ENCODE measurements at places on chromosomes 6 and 20.

DNA sequence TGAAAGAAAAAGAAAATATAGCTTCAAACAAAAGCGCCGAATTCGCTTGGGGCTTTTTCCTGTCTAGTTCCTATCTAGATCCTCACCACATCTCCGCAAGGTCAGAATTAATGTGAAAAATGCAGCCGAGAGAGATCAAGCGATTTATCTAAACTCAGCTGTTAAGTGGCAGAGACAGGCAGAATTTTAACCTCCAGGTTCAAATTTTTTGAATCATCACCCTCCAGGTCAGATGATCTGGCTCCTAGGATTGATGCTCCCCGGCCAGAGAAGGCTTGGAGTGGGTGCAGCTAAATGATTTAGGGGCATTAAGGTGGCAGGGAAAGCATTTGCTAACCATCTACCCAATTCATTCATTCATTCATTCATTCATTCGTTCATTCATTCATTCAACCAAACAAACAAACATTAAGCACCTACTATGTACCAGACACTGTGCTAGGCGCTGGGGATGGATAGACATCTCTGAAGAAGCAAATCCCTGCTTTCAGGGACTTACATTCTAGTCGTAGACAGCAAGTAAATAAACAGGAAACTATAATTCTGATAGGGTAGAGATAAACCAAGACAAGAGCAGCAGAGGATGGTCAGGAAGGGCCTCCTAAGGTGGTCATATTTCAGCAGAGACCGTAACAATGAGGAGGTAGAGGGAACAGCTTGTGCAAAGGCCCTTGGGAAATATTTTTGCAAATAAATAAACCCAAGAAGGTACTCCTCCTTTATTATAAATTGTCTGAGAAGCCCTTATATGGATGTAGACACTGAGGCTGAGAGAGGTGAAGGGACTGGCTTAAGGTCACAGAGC, 672 bp upstream of the UBE2V1 start:
- DNase-seq: no peak

DNA sequence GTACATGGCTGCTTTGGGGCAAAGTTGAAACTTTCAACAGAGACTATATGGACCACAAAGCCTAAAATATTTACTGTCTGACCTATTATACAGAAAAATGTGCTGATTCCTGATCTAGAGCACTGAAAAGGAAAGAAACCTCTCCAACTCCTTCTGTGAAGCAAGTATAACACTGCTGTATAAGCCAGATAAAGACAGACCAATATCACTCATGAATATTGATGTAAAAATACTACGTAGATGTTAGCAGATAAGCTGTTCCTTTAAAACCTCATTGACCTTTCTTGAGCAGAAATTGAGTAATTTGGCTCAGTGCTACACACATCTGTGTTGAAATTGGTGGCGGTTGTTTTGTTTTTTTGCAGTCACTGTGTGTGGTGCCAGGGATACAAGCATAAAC, 69.9 kb upstream of the HDAC2 start:
- no peak for DNase-seq

GRCh38 chr6:109738667-109739066, 47.6 kb downstream of the FIG4 start:
- no peak for DNase-seq

GRCh38 chr6:130895516-130895915, 68.3 kb downstream of the SMLR1 start:
- no peak for DNase-seq

DNA sequence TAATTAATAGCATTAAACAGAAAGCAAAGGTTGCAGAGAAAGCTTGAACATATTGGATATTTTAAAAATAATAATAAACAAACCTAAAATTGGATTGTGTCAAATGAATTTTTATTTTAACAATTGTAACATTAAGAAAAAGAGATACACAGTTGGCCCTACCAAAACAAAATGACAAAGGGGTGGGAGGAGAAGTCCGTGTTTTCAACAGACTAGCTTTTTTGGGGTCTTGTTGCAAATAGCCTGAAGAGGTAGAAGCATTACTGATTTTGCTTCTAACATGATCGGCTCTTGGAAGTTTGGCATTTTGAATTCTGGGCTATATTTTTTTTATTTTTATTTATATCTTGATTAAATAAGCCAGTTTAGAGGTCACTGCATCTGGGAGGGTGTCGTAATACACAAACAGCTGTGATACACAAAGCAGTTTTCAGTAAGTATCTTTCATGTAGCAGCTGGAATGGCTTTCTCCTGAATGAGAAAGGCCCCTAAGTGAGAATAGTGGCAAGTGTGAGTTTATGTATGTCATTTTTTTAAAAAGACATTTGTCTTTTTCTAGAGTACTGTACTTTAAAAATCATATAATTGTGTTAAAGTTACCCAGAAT, 85.5 kb upstream of the ZNF217 start:
- DNase-seq: no peak

- DNase-seq: no peak
Measured at GRCh38 chr20:22008456-22008855, 303.0 kb downstream of the PAX1 start.

DNA sequence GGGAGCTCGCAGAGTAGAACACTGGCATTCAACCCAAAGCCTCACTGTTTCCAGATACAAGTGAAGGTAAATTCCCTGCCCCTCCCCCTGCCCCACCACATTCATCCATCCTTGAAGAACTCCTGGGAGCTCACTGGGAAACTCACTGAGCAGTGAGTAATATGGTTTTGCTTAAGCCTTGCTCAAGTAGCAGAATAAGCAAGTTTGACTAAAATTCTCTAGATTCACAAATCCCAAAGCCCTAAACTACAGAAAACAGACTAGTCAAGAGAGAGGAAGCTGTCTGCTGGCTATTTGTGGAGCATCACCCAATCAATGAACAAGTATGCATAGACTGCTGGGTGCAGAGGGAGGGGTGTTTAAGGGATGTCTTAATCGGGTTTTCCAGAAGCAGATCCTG, 82.1 kb downstream of the UNC5CL start:
- peak; percentile 90 for DNase-seq

DNA sequence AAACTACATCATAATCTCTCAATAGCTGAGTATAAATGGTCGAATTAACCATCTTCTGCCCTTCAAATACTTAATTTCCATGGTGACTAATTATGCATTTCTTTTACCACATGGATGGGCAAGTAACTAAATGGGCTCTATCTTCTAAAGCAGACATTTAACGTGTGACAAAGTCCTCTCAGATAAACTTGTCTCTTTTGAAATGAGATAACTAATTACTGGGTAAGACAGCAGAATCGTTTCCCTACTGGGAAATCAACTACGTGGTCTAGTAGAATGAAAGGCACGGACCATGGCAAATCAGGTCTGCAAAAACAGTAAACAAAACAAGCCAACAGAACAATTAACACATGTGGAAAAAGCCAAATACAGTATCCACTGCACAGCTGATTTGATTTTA, 137.7 kb downstream of the BACH2 start:
- DNase-seq: no peak

GRCh38 chr6:40692337-40692736, 105.2 kb upstream of the LRFN2 start:
- DNase-seq: peak; percentile 68

GRCh38 chr20:63590218-63591146, 16.4 kb upstream of the HELZ2 start:
- no peak for DNase-seq

DNA sequence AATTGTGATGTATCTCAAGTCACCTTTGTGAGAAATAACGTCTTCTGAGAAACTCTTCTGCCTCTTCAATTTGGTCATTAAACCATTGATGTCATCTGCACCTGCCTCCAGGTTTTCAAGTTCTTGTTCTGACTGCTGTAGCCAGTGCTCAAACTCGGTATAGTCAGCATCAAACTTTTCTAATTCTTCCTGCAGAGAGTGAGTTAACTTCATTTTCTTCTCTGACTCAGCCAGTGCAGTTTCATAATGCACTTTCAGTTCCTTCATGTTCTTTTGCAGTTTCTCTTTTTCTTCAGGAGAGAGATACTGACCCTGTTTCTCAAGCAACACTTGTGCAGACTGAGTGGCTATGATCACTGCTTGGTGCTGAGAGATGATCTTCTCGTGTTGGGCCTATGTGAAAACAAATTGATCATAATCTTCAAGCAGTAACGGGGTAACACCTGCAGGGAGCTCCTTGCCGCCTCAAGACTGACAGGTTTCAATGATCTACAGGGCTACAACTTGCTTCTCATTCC, 48.8 kb downstream of the DST start:
- DNase-seq: no peak

- peak; percentile 61 for DNase-seq
Measured at GRCh38 chr6:10478187-10479040, 42.7 kb upstream of the GCNT2 start.

DNA sequence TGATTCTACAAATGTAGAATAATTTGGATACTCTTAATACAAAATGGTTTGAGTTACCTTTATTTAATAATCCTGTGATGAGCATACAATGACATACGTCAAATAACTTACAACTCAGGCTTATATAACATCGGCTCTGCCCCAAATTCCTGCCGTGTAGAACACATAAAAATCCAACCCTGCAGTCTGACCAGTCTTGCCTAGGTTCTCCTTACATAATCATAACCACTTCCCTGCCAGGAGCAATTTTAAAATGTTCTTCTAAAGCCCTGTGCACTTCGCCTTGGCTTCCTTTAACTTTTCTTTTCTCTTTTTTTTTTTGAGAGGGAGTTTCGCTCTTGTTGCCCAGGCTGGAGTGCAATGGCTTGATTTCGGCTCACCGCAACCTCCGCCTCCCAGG, 16.2 kb upstream of the IER3 start:
- DNase-seq: no peak

- no peak for DNase-seq
Measured at GRCh38 chr6:83169511-83169910, 23.6 kb downstream of the PGM3 start.

DNA sequence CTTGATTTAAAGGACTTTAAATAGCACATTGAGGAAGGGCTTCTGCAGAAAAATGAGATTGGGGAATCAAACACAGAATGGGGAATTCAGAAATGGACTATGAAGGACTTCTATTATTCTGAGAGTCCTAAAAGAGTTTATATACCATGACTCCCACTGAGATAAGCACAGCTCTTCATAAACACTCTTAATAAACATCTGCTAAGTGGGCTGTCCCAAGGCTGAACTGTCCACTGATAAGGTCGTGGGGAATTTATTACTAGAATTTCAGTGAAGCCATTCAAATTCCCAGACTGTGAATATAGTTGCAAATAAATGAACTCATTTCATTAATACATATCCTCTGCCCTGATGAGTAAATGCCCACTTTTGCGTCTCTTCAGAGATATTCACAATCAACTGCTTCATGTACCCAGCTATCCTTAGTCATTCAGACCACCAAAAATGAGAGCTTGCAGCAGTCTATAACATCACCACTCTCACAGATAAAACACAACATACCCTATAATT, 468.2 kb upstream of the RUNX2 start:
- no peak for DNase-seq

DNA sequence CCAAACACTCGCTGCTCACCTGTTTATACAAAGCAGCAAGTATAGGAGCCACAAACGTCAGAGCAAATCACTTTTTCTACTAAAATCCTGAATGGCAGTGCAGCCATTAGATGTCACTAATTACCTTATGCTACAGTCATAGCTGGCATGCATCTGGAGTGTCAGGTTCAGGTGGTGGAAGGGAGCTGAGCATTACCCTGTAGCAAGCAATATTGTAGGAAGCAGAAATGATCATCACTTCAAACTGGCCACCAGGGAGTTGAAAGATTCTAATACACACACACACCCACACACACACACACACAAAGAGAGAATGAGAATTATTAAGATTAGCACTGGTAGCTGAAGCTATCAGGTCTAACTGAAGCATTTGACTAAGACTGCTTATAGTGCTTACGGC, 75.8 kb downstream of the EFHC1 start:
- no peak for DNase-seq

DNA sequence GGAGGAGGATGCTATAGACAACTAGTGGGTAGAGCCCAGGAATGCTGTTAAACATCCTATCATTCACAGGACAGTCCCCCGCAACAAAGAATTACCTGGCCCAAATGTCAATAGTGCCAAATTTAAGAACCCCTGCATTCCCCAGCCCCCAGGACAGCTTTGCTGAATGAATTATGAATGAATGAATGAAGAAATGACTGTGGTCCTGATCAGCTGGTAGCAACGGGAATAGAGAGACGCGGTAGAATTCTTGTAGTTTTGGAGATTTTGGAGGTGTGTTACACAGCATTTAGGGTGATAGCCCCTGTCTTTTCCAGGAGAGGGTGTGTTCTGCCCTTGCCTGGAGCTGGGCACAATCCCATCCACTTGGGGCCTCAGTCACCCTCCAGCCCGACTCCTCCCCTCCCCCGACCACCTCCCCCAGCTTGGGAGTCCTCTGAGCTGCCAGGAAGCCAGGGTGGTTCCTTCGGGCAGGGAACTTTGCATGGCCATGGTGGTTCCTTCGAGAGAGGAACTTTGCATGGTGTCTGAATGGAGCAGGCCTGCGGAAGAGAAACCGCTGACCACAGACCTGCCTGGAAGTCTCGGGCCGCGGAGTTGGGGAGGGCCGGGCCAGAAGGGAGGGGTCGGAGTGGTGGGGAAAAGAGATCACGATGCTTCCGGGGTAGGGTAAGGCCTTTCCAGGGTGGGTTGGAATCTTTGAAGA, 1.0 kb upstream of the HCK start:
- no peak for DNase-seq

DNA sequence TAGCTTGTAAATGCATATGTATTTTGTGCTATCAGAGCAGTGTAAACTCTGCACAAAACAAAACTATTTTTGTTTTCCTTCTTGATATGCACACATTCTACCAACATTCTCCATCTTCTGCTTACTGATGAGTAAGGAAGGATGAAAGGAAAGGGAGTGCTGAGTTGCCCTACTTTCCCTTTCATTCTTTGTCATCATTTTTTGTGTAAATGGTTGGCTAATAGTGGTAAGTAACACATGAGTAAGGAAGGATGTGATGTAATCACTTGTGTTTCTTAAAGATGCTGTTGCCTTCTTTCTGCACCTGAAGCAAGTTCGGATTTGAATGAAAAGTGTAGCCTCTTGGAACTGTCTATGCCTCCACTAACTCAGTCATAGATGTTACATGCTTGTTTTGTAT, 4.6 kb upstream of the REV3L start:
- DNase-seq: peak; percentile 82

All from kidney tubule cell (primary cell).